ELR (cell line): ENCODE measurements at places on chromosomes 4 and X.

GRCh38 chr4:126742048-126742447 lies 890.7 kb upstream of the INTU start:
- no peak for DNase-seq

GRCh38 chrX:100405424-100405823 lies 4.6 kb downstream of the PCDH19 start:
- no peak for DNase-seq

- no peak for DNase-seq
These were observed 156.8 kb upstream of the HS3ST1 start for GRCh38 chr4:11585506-11585905.

DNA sequence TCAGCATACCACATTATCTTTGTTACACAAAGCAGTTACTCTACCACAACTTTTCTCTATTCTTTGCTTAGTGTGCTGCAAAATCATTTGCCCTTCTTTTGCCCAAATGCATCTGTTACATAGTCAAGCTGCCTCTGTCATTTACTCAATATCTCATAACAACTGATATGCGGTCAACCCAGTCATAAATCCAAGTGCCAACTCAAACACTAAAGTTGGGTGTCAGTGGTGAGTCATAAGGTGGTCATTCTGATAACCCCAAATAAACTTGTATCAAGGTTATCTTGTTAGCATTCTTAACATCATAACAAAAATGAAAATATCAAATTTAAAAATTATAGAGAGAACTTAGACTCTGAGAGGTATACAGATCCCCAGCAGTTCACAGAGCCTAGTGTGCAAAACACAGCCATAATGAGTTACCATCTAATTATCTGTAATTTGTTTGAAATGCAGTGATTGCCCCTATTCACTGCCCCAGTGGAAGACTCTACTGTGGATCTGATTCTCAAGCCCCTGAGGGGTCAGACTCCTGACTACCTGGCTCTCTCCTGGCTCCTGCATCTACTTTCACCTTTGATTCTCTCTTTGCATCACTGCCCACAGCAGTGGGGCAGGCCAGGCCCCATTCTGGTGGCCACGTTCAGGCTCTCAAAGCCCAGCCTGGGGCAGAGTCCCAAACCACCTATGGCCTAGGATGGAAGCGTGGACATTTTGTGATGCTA lies 29.2 kb downstream of the TBC1D9 start:
- peak; percentile 33 for DNase-seq

DNA sequence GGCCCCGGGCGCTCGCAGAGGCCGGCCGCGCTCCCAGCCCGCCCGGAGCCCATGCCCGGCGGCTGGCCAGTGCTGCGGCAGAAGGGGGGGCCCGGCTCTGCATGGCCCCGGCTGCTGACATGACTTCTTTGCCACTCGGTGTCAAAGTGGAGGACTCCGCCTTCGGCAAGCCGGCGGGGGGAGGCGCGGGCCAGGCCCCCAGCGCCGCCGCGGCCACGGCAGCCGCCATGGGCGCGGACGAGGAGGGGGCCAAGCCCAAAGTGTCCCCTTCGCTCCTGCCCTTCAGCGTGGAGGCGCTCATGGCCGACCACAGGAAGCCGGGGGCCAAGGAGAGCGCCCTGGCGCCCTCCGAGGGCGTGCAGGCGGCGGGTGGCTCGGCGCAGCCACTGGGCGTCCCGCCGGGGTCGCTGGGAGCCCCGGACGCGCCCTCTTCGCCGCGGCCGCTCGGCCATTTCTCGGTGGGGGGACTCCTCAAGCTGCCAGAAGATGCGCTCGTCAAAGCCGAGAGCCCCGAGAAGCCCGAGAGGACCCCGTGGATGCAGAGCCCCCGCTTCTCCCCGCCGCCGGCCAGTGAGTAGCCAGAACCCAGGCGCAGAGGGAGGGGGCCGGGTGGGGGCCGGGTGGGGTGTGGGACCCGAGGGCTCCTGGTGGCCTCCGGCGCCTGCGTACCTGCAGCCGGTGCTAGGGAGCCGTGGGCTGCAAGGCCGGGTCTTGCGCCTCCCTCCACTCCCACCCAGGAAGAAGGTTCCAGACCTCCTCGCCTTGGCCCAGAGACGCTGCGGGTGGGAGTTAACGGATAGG lies 534 bp downstream of the MSX1 start:
- DNase-seq = peak; percentile 41
